ENCODE measurements at places on chromosomes 1 and 21.
A peak's percentile ranks its signal among the peaks of the same experiment; 100 is the strongest.

GRCh38 chr1:115463347-115463746 is 125.3 kb upstream of the NGF start:
- DNase-seq = no peak

GRCh38 chr1:63238721-63239120 is 83.6 kb upstream of the FOXD3 start:
- DNase-seq = no peak

DNA sequence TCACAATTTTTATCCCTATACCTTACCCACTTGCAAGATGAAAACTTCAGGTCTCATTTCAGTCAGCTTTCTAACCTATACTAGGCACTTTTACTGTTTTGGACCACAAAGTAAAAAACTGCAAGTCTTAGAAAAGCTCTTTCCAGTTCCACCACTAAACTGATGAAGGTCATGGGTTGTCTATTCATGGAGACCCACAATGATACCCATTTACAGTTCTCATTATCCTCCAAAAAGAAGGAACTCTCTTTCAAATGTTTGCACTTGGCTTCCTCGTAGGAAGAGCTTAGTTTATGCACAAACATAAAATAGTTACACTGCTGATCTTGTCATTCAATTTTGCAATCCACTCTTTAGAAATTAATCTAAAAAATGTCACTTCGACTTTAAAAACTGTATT is 9.3 kb downstream of the ZNF281 start:
- no peak for DNase-seq

GRCh38 chr1:41700986-41701535 is 216.6 kb upstream of the EDN2 start:
- no peak for DNase-seq

DNA sequence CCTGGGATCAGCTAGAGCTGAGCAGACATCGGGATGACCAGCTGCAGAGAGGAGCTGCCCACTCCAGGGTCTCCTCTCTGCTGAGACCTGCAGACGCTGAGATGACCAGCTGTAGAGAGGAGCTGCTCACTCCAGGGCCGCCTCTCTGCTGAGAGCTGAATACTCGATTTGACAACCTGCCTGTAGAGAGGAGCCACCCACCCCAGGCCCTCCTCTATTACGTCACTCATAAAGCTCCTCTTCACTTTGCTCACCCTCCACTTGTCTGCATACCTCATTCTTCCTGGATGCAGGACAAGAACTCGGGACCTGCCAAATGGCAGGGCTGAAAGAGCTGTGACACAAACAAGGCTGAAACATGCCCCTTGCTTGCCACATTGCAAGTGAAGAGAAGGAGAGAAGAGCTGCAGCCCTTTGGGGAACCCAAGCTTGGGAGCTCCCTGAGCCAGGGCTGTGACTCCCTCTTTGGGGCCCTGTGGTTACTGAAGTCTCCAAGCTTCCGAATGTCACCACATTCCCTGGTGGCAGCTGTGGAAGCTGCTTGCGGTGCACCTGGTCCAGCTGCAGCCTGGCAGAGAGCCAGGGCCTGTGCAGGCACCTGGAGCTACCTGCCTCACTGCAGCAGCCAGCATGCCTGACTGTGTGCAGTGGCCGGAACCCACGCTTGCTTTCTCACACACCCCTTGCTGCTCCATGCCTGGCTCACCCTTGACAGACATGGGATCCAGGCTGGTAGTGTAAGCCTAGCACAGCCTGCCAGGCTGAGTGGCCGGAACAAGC is 59.6 kb downstream of the CC2D1B start:
- DNase-seq = no peak

DNA sequence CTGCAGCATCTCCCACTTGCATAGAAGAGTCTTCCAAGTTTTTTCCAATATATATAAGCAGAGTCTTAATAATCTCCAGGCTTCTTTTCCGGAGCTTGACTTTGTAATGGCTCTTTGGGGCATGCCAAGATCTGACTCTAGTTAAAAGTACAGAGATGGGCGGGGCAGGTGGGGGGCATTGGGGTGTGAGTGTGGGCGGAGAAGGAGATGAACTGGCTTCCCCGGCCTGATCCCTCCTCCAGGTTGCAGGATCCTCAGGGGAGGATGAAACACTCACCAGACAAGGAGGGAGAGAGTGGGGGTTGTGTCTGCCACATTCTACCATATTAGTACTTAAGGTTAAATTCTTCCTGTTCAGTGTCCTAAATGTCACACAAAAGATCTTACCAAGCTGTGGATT is 23.0 kb downstream of the S100A10 start:
- DNase-seq = no peak

DNA sequence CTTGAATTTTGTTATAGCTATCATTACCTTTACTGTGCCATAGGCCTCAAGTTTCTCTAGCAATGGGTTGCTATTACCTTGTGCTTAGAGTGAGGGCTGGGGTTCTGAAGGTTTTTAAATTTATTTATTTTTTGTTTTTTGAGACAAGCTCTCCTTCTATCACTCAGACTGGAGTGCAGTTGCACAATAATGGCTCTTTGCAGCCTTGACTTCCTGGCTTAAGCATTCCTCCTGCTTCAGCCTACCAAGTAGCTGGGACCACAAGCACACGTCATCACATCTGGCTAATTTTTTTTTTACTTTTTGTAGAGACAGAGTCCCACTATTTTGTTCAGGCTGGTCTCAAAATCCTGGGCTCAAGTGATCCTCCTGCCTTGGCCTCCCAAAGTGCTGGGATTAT is 41.5 kb downstream of the SNX27 start:
- no peak for DNase-seq

- no peak for DNase-seq
Observed at GRCh38 chr1:89005286-89006151, 13.1 kb upstream of the KYAT3 start.

DNA sequence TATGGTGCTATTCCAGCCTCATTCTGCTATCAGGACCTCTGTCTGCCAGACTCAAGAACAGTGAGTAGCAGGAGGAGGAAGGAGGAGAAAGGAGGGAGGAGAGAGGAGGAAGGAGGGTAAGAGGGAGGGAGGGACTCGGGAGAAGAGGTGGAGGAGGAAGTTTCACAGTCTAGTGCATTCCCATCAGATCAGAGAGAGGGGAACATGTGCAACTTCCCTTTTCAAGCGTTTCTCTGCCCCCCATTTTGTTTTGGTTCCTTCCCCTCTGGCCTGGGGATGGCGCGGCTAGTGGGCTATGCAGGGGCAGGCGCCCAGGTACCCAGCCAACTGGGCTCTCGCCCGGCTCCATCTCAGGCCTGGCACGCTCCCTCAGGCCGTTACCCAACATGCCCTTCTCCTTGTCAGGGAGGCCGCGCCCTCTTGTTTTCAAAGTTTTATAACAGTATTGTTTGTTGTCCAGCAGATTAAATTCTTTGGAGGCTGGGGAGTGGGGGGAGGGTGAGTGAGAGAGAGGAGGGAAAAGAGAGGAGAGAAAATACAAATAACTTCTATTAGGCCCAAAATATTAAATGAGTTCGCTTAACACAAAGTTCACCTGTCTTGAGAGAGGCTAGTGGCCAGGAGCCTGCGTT is 56.0 kb downstream of the CD46 start:
- DNase-seq = no peak

DNA sequence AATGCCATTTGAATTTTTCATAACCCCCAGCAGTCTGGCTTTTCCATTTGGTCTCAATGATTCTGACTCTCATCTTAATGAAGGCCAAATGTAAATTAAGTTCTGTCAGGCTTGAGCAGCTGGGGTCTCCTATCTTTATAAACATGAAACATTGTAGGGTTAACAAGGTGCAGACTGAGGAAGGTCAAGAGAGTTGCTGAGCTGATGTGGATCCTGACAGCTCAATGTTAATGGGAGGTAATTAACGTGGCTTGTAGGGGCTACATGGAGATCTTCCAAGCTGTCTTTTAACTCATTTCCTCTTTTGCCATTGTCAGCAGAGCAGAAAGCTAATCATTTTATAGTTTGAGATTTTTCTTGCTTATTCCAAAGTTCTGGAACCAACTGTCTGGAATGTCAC is 55.2 kb downstream of the FGGY start:
- DNase-seq = no peak

GRCh38 chr1:20237646-20238045 is 51.3 kb upstream of the PLA2G2C start:
- no peak for DNase-seq

DNA sequence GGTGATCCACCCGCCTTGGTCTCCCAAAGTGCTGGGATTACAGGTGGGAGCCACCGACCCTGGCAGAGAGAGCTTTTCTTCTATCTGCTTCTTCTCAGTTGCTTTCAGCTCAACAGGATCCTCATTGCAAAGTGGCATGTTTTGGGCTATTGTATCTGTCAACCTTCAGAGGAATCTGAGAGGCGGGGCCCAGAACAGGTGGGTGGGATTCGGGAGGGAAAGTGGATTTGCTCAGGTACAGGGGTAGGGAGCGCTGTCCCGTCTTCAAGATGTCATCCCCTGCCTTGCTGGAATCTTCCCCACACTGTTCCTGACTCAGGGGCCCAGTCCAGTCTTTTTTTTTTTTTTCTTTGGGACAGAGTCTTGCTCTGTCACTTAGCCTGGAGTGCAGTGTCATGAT is 26.9 kb upstream of the RCC2 start:
- DNase-seq = no peak

DNA sequence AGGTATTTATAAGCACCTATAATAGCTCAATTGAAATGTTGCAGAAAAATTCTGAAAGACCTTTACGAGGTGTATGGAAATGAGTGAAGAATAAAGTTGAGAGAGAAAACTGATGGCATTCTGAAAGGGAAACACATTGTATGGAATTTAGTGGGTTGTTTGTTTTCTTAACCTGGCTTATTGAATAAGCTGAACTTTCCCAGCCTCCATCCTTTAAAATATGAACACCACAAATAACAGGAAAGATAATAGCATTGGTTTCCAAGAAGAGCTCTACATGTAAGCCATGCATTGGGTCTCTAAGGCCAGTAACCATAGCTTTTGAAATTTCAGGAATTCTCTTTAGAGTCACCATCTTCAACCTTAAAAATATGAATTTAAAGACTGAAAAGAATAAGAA is 709.0 kb downstream of the USP25 start:
- DNase-seq = no peak

- DNase-seq = peak; percentile 19
Observed at GRCh38 chr1:233328142-233328921, 808 bp downstream of the MAP3K21 start.

DNA sequence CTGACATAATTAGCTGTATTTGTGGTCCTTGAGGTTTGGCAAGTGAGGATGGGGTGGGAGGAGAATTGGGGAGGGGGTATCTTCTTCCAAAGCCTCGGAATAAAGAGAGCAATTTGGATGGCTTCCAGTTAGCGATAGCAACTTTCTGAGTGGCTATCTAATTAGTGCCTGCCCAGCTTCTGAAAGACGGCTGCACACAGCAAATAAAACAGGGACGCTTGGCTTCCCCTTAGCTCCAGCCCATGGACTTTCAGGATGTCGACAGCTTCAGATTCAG is 31.1 kb downstream of the KLHDC7A start:
- no peak for DNase-seq

DNA sequence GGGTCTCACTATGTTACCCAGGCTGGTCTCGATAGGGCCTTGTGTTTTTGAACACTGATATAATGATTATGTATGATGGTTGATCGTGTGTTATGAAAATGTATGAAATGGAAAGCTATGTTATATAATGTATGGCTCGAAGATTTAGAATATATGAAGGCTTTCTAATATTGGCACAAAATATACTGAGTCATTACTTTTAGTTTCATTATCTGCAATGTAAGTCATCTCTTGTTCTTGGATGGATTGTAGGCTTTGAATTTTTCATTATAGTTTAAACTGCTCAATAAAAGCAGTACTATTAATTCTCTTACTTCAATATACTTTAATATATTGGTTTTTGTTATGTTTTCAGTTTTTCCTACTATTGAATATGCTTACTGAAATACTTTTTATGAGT is 10.1 kb downstream of the FMN2 start:
- DNase-seq = no peak

GRCh38 chr1:163115887-163116286 is 46.7 kb downstream of the RGS4 start:
- DNase-seq = no peak

- no peak for DNase-seq
Observed at GRCh38 chr1:171654201-171654941, 1.9 kb upstream of the MYOC start.

DNA sequence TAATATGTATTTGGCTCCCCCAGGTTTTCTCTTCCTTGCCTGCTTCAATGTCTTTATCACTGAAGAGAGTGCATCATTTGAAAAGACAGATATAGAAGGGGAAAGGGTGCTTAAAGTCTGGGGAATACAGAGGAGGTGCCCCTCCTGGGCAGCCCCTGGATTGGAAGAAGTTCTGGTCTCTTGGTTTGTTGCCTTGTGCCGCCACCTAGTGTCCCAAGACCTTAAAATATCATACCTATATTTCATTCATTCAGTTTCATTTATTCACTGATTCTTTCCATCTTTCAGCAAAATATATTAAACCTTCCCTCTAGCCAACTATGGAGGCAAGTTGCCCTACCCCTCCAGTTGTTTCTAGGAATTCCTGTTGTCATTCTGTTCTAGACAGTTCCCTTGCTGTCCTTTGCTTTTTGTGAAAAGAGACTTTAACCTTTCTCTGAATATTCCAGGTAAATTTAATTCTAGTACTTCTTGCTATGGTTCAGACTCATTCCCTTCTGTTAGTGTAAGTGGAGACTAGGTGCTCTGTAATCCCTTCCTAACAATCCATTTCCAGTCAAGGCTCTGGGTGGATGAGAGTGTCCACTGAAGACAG is 56.1 kb downstream of the MEF2D start:
- DNase-seq = peak; percentile 70

DNA sequence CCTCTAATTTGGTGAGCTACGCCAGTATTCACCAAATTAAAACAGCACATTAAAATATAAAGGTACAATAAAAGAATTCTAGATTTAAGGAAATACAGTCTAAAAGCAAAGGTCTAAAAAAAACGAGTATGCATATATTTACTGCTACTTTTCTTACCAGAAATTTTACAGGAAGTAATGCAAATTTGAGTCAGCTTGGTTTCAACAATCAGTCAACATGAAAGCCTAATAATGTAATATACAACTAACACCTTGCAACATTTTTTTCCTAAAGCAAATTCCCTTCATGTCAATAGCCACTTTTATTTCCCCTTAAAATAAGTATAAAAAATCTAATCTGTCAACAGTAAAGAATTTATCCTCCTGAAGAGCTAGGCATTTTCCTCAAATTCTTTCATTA is 11.9 kb downstream of the PTP4A2 start:
- no peak for DNase-seq

DNA sequence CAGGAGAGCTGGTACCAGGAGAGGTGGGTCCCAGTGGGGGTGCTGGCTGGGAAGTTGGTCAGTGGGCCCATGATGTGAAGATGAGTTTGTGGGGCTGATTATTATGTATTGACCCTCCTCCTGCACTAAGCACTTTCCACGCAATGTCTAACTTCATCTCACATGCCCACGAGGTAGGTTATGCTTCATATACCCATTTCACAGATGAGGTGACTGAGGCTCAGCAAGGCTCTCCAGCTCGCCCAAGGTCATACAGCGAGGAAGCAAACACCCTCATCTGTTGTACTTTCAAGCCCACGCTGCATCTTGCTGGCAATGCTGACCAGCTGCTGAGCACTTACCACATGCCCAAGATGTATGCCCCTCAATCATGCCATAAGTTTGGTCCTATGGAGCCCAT is 175.8 kb downstream of the GRIK3 start:
- no peak for DNase-seq
